ENCODE measurements at places on chromosomes 16 and 17. TPM values are rescaled to one million over a fixed set of nuclear protein-coding genes. Genes with fewer than 3 reads are reported as not detected.

The VASN gene
- polyA plus RNA-seq = 23.9 TPM

The TBC1D26 gene
- polyA plus RNA-seq = 0.54 TPM

The PTGES3L gene
- polyA plus RNA-seq = 0.72 TPM

The RNF43 gene
- polyA plus RNA-seq = 9.8 TPM

The TMEM238L gene
- 0.07 TPM for polyA plus RNA-seq

The GPR179 gene
- polyA plus RNA-seq = 0.32 TPM

The SMPD3 gene
- polyA plus RNA-seq = 1.1 TPM

The NECAB2 gene
- 1.9 TPM for polyA plus RNA-seq

The RBBP6 gene
- 44.7 TPM for polyA plus RNA-seq

The TSPOAP1 gene
- polyA plus RNA-seq = 4.7 TPM

The CLEC19A gene
- polyA plus RNA-seq = not detected

The HELZ gene
- 20.5 TPM for polyA plus RNA-seq

The NUBP1 gene
- polyA plus RNA-seq = 65.4 TPM

The ASGR1 gene
- 0.29 TPM for polyA plus RNA-seq

The FBXO39 gene
- polyA plus RNA-seq = not detected

The ADGRG1 gene
- polyA plus RNA-seq = 14.7 TPM

The MPO gene
- not detected for polyA plus RNA-seq
